Right cardiac atrium (tissue), 5 donors: ENCODE measurements at places on chromosomes 4 and X. TPM values are rescaled to one million over a fixed set of nuclear protein-coding genes. Genes with fewer than 3 reads are reported as not detected.

GRCh38 chrX:113514906-113515305 lies 674.3 kb upstream of the AMOT start:
- DNase-seq, result no peak

Gene PPEF1
- 1.0 TPM for total RNA-seq

DNA sequence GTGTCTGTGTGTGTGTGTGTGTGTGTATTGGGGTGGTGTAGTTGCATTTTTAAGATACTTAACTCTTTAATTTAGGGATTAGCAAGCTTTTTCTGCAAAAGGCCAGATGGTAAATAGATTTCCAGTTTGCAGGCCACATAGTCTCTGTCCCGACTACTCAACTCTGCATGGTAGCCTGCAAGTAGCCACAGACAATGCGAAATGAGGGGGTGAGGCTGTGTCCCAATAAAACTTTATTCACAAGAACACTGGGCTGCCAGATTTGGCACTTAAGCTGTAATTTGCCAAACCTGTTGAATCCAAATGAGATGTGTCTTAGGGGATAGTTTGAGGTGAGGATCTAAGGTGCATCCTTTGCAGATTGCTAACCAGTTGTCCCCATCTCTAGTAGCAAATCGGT lies 6.8 kb downstream of the ATP2B3 start:
- DNase-seq, result no peak

GRCh38 chr4:81429607-81430006 lies 42.1 kb downstream of the RASGEF1B start:
- no peak for DNase-seq

DNA sequence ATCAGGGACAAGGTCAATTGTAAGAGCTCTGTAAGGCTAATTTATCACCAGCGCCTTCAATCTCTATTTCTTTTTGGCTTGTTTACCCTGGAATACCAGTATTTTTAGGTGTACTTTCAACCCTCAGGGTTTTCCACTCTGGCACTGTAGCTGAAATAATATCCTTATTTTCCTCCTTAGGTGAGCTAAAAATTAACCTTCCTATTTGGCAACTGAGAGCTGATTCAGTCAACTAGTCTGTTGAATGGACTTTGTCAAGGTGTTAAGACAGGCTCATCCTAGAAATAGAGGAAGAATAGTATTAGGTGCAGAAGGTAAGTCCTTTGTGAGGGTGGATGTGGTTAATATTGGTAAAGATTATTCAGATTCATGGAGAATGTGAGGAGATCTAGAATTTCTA lies 101.3 kb upstream of the BANK1 start:
- DNase-seq, result no peak

Gene IL21
- not detected for total RNA-seq
